ENCODE measurements at places on chromosomes 4 and X. TPM values are rescaled to one million over a fixed set of nuclear protein-coding genes. Genes with fewer than 3 reads are reported as not detected.

Gene PABPC1L2A
- not detected for total RNA-seq

Gene TRIM60
- total RNA-seq, result not detected

Gene PIM2
- 5.0 TPM for total RNA-seq

Gene GAGE12D
- not detected for total RNA-seq

Gene LRIT3
- total RNA-seq, result 0.11 TPM

Gene UGT2A1
- total RNA-seq, result not detected

Gene GAGE12J
- total RNA-seq, result not detected

Gene SASH3
- total RNA-seq, result 2.1 TPM

Gene IQSEC2
- total RNA-seq, result 15.0 TPM

GRCh38 chr4:26311633-26312032 is 9.2 kb upstream of the RBPJ start:
- no peak for DNase-seq

DNA sequence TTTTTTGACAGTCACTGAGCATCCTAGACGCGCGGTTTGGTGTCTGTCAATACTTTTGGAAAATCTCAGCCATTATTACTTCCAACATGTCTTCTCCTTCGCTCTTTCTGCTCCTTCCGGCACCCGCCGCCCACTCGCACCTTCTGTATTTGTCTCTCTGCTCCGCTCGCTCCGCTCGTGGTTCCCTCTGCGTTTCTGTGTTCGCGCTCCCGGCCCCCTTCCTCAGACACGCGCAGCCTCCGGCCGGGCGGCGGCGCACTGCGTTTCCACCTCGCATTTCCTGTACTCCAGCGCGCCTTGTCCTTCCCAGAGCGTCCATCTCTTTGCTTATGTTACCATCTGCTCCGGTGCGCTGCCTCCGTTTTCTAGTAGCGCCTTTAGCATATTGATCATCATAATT is 21.1 kb downstream of the PDE6B start:
- DNase-seq, result no peak

DNA sequence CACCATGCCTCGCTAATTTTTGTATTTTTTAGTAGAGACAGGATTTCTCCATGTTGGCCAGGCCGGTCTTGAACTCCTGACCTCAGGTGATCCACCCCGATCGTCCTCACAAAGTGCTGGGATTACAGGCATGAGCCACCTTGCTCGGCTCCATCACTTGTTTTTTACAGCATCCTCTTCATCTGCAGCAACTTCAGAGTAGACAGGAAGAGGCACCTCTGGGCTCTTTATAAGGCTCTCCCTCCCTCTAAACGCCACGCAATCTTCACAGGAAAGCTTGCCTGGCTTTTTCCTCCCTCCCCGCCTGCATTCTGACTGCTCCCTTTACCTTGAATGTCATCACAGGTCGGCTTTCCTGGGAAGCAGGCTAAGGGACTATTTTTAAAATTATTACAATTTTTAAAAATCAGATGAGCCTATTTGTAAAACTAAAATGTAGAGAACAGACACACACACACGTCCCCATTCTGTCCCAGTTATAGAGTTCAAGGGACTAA is 111.5 kb upstream of the LDB2 start:
- no peak for DNase-seq

GRCh38 chr4:163484906-163485305 is 9.6 kb upstream of the TMA16 start:
- DNase-seq, result peak; percentile 56

- no peak for DNase-seq
Observed at GRCh38 chrX:101386542-101386885, 523 bp upstream of the BTK start.

- DNase-seq, result no peak
Observed at GRCh38 chr4:151953312-151953711, 192.5 kb upstream of the GATB start.

- no peak for DNase-seq
Observed at GRCh38 chrX:71619986-71620385, 1.7 kb upstream of the CXCR3 start.

GRCh38 chrX:50003927-50004326 is 81.5 kb downstream of the CLCN5 start:
- DNase-seq, result no peak

DNA sequence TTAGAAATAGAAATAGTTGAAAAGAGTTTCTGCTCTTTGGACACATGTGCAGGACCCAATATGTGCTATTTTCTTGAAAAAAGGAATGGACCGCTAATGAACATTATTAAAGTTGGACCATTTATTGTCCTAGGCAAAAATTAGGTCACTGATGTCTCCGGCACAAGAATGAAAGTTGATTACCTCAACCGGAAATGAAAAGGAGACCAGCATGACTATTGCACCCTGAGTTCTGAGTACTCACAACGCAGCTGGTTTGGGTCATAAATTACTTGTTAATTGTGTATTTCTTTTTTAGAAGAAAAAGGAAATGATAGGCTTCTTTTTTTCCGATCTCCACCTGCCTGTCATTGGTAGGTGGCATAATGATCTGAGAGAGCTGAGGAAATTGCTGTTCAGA is 232.7 kb downstream of the ARHGAP24 start:
- DNase-seq, result no peak

- DNase-seq, result no peak
Observed at GRCh38 chr4:89275587-89275986, 32.0 kb downstream of the GPRIN3 start.

GRCh38 chr4:10877076-10877475 is 192.5 kb upstream of the CLNK start:
- no peak for DNase-seq

DNA sequence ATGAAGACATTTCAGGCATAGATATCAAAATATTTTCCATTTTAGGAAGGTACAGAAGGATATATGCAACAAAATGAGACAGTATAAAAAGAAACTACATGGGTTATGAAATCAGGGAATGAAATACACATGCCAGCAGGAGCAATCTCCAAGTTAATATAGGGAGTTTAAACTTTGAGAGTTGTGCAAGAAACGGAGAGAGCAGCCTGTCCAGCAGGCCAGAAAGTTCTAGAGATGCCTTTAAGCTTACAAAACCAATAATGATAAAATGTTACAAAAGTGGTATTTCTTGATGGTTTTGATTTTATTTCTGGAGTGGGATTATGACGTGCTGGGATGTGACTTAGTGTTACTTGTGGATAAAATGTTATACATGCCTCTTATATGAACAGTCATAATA is 2047.9 kb downstream of the ARAP2 start:
- DNase-seq, result no peak

GRCh38 chrX:91137883-91138282 is 296.8 kb upstream of the PABPC5 start:
- DNase-seq, result no peak

DNA sequence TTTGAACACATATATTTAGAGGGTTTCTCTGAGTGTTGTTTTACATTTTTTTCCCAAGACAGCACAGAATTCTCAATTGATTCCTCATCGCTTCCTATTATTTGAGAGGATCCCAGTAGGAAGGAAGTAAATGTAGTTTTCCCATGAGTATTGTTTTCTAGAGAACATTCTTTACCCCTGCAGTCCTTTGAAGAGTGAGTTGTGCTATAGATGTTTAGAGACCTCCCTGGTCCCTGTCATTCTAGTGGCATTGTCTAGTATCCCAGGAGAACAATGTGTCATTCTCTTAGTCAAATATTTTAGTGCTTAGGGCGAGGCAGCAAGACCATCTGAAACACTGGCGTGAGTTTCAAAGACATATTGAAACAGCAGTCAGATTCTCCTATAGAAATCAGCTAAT is 32.5 kb downstream of the SORBS2 start:
- no peak for DNase-seq

DNA sequence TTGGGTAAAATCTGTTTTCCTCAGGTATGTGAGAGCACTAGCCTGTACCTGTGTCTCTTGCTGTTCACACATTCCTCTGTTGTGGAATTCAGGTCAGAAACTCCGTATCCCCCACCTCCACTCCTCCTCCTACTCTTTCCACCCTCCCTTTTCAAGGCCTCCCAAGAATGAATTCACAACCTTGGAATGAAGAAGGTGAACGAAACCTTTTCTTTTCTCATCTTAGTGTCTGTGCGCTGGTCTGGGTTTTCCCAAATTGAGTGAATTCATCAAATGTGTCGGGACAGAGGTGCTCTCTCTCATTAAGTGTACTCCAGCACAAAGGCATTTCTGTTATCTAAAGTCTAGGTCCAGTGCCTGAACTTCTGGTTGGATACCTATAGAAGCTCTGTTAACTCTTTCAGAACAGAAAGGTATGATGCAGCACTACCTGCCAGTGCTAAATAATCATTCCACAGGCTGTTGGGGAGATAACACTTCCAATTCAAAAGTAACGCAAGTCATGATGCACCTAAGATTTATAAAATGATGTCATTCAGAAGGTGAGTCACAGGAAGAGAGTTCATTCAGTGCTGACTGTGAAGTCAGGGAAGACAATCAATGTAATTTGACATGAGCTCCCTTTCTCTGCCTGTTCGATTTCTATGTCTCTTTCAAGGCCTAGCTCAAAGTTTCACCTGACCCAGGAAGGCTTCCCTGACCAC is 41.9 kb downstream of the COL4A6 start:
- DNase-seq, result no peak

DNA sequence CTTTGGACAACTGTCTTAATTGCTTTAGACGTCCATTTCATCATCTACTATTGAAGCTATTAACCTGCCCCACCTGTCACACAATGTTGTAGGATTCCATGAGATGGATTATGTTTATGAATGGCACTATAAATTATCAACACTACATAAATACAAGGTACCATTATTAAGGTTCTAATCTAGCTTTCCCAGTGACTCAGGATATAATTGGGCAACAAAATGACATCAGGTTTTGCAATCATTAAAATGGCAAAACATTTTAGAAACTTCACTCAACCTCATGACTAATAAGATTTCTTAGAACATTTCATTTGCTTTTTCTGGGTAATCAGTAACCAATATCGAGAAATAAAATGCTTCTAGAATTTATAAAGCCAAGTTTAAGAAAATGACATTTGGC is 9.2 kb downstream of the HOPX start:
- no peak for DNase-seq

GRCh38 chrX:150047818-150048217 is 109.5 kb upstream of the EOLA2 start:
- no peak for DNase-seq

- DNase-seq, result no peak
Observed at GRCh38 chr4:3239303-3239702, 9.7 kb upstream of the MSANTD1 start.

GRCh38 chrX:26664919-26665318 is 448.9 kb downstream of the MAGEB5 start:
- no peak for DNase-seq

DNA sequence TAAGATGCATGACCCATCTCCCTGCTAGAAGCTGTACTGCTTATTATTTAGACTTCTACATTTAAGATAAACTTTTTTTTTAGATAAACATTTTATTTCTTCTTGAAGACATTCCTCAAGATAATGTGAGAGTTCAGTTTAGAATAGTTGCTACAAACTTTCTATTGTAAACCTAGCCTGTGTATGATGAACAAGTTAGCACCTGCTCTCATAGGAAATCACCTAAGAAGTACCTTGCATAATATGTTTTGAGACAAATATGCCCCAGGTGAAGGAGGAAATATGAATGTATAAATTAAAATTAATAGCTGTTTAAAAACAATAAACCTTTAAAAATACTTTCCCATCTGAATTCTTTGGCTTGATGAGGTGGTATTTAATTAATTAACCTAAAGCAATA is 35.6 kb downstream of the RASGEF1B start:
- DNase-seq, result no peak

DNA sequence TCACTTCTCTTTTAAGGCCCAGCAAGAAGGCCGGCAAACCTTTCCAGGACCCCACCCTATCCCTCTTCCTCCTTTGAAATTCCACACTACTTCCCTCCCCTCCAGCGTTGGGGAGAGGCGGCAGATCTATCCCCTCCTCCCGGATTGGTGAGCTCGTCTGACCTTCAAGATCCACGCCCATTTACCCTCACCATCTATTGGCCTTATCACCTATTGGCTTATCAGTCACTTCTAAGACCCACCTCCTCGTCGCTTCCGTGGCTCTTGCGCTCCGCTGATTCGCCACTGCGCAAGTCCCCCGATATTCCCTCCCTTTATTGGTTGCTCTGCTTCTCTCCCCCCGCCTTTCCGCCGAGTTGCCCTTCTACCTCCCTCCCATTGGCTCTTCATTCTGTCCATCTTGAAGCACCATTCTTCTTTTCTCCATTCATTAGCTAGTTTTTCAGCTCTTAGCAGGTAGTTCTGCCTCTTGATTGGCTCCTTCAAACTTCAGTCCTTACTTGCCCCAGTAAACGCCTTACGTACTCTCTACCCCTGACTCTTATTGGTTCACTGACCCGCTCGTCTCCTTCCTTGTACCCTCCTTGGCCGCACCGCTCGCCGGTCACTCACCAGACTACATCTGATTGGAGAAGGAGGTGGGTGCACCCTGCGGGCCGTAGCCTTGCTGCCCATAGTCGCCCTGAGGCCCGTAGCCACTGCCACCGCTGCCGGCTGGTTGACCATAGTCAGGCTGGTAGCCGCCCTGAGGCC is 4.8 kb upstream of the PRICKLE3 start:
- DNase-seq, result peak; percentile 90

DNA sequence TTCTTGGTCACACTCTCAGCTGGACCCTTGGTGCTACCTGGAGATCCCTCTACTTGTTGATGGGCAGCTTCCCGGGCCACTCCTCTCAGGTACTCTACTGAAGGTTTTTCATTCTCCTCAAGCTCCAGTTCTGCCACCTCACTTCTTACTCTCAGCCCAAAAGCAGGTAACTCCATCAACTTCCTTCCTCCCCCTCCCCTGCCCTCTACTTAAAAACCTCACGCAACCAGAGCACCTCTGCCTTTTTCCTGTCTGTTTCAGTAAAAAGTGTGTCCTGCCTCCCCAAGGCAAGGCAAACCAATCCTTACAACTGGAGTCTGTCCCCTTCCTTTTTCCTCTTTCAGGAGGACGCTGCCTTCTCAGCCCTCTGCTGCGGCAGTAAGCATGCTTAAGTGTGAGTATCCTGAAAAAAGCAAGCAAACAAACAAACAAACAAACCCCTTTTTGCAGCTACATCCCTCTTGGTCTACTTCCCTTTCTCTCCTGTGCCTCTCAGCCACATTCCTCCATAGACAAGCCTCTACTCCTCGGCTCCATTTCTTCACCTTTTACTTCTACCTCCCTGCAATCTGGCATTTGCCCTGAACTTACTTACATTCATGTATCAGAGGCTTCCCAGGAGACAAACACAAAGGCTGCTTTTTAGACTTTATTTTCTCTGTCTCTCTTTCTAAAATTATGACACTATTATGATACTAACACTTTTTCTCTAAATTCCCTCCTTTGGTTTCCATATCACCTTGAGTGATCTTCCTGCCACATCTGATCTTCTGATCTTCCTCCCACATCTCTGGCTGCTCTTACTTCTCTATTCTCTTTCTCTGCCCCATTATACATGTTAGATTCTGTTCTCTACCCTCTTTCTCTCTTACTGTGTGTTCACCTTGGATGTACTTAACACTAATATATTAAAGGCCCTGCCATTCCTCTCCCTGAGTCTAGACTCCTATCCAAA is 5.4 kb downstream of the ALPK1 start:
- DNase-seq, result no peak

DNA sequence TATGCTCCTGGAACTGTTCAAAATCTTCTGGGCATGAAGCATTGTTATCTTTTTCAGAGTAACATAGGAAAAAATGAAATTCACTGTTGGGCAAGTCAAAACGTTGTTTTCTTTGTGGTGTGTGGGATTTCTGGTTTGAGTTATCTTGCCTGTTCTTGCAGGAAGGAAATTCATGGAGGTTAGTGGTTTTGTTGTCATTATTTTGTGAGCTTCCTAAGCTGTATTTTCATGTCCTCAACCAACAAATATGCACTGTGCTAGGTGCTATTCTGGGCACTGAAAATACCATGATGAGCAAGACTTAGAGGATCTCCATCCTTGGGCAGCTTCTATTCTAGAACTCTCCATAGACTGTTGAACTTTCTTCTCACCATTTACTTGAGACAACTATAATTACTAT is 16.9 kb downstream of the SPINK2 start:
- DNase-seq, result no peak

- no peak for DNase-seq
Observed at GRCh38 chr4:153014460-153014859, 78.3 kb downstream of the FHDC1 start.
